Left lung (tissue), 14 donors: ENCODE measurements at places on chromosomes 3 and 15.

GRCh38 chr3:64974401-64974800 lies 286.6 kb upstream of the ADAMTS9 start:
- DNase-seq: no peak

DNA sequence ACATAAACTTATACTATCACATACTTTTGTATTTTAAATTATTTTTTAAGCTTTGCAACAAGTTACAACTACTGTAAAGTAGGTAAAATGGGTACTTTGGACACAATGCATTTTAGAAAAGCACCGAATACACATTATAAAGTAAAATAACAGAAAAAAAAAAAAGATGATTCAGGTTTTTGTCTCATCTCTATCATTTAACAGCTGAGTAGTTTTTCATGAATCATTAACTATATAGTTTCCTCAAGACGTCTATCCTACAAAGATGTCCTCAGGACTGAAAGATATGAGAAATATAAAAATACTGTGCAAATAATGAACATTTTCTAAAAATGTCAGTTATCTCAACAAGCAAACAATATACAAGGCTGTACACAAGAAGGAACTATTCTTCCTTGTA lies 46.9 kb downstream of the ANKRD28 start:
- DNase-seq: no peak

GRCh38 chr15:72782274-72783003 lies 1.1 kb downstream of the ADPGK start:
- DNase-seq: no peak

- no peak for DNase-seq
Measured at GRCh38 chr3:171743327-171744157, 66.7 kb downstream of the PLD1 start.

DNA sequence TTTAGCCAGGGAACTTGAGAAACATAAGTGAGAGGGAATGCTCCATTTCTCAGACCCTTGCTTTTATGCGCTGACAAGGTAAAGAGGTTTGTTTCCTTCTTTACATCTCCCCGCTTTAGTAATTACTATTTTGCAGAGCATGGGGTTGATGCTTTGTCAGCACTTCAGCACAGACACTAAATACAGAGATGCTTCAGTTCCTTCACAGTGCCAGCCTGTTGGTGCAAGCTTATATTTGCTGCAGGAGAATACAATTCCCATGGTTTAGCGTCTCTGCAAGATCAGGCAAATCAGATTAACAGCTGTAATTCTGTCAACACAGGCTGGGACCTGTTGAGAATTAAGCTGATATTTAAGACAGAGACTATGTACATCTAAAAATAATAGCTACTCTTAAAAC lies 2.9 kb downstream of the FMN1 start:
- DNase-seq: no peak

DNA sequence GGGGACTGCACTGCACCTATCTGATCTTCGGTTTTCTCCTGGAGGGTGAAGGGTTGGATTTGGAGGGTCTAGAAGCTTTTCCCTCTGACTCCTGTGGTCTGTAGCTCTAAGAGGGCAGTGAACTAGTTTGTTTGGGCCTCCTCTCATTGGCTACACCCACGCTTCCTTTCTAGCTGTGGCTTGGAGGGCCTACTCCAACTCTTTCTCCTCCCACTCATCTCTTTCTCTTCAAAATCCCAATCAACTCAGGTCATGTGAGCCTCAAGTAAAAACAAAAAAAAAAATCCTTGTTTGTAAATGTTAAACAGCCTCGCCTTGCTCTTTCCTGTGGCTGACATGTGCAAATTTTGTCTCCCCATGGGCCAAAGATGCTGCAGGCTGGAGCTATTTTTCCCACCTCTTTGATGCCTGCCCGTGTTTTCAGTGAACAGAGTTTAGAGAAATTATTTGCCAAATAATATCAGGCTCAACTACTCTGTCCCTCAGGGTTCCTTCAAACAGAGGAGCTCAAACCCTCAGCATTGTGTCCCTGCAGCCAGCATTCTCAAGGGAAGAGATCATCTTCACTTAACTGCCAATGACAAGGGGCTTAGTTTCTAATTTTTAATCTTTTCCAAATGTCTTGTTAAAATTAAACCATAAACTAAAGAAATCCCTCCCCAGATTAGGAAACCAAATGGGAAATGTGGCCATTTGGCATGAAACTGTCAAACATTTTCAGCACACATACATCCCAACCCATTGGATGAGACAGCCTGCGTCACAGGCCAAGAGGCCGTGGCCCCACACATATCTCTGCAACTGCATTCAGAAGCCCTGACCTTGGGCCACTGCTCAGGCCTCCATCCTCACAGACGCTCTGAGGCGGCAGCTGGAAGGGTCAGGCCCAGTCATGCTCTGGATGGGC lies 114.8 kb upstream of the THBS1 start:
- peak; percentile 72 for DNase-seq
